ENCODE measurements at places on chromosomes 7 and 10. TPM values are rescaled to one million over a fixed set of nuclear protein-coding genes. Genes with fewer than 3 reads are reported as not detected.

- no peak for DNase-seq
Measured at GRCh38 chr10:90089719-90090118, 388.3 kb downstream of the KIF20B start.

DNA sequence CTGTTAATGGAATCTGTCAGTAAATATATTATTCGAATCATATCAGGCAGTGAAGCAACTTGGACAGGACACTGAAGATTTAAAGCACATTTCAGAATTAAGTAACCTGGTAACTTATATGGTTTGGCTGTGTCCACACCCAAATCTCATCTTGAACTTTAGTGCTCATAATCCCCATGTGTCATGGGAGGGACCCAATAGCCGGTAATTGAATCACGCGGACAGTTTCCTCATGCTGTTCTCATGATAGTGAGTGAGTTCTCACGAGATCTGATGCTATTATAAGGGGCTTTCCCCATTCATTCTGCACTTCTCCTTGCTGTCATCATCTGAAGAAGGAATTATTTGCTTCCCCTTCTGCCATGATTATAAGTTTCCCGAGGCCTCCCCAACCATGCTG lies 83.2 kb upstream of the COL1A2 start:
- DNase-seq: no peak

DNA sequence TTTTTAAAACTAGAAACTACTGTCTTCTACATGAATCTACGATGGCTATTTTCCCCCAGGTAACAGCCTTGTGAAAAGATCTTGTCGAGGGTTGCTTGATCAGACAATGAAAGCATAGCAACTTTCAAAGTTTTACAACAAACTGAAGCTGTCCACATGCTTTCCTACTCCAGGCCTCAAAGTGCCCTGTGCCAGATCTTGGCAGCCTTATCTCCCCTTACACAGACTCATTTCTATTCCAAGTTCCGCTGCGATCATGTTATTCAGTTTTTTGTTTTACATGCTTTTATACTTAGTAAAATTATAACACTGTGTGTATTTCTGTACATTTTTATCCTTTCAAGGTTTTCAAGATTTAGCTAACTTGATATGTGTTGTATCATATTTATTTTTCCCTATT lies 661.7 kb upstream of the SORCS1 start:
- no peak for DNase-seq

DNA sequence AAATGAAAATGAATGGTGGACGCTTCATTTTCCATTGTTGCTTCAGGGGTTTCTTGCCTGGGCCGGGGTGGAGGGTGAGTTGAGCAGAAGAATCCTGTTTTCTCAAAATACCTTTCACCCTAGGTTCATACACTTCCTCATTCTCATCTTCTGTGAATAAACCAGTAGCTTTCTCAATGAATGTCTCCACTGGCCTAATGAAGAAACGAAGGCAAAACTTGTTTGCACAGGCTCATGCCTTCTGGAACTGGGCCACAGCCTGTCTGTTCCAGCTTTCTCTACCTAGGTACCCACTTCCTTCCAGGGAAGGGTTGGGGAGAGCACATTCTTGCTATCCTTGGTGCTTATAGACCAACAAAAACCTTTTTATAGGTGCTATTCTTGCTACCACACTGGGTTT lies 21.3 kb downstream of the STMP1 start:
- DNase-seq: no peak

DNA sequence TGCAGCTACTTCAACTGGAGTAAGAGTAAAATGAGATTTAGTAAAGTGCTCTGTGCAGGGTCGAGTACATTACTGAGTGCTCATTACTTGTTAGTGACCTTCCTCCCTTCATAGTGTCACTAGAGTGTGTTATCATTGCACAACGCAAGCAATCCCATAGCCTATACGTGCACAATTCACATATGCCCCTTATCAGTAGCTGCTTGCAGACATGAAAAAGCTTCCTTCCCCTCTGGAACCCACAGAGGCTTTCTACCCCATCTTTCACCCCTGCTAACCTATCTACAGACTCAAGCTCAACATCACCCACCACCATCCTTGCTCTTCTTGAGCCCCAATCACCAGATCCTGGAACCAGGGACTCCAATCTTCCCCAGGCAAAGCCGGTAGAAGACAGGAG lies 59.3 kb downstream of the C7orf25 start:
- no peak for DNase-seq

DNA sequence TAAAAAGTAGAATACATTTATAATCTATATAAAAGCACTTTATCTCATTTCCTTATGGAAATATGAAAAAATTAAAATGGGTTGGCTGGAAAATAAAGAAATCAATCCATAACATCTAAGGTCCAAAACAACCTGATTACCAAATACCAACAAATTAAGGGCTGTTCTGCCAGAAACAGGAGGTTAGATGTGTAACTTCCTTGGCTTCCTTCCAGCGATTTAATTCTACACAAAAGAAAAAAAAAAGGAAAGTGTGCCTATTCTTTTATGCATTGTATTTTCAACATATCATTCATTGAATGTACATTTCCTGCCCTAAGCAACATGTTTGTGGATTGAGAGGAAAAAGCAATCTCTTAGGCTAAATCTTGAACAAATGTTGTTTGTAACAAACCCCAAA lies 36.2 kb upstream of the USP6NL start:
- DNase-seq: no peak

DNA sequence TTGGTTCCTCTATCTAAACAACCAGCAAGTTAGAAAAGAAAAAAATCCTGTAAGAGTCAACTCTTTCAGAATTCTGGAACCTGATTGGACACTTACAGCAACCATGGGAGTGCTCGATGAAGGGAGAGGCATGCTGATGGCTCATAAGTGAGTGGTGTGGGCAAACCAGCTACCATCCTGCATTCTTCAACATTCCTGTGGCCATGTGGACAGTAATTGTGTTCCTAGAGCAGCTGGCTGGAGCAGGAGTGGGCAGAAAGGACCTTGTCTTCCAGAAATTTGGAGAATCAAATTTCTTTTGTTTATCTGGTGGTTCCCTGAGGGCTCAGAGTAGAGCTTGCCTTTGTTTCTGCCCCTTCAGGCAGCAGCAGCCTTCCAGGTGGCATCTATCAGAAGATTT lies 22.5 kb upstream of the MYL7 start:
- DNase-seq: no peak

- no peak for DNase-seq
Measured at GRCh38 chr10:72692994-72693781, 1.2 kb downstream of the MCU start.

- no peak for DNase-seq
Measured at GRCh38 chr10:6254201-6254600, 51.5 kb downstream of the PFKFB3 start.

- DNase-seq: no peak
Measured at GRCh38 chr7:79622781-79623180, 169.3 kb upstream of the MAGI2 start.

DNA sequence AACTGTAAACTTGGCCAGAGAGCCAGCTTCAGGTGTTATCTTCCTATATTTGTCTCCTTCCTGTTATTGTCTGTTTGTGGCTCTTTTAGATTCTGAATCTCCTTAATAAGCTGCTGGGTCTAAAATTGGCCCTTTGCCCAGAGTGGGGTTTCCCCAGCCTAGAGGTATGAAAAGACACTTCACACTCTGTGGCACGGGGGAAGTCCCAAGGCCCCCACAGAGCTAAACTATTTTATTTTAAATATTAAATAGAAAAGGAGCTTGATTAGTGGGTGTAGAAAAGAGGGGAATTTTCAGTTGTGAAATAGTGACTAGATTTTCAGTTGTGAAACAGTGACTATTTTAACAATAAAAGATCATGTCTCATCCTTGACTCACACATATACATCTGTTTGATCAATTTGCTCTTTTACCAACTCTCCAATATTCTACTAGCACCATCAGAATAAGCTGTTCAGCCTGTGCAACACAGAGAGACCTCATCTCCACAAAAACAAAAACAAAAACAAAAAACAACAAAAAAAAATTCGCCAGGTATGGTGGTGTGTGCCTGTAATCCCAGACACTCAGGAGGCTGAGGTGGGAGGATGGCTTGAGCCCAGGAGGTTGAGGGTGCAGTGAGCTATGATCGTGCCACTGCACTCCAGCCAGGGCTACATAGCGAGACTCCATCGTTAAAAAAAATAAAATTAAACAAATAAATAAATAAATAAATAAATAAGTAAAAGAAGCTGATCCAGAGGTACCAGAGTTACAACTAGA lies 24.9 kb upstream of the ADO start:
- DNase-seq: peak; percentile 81

DNA sequence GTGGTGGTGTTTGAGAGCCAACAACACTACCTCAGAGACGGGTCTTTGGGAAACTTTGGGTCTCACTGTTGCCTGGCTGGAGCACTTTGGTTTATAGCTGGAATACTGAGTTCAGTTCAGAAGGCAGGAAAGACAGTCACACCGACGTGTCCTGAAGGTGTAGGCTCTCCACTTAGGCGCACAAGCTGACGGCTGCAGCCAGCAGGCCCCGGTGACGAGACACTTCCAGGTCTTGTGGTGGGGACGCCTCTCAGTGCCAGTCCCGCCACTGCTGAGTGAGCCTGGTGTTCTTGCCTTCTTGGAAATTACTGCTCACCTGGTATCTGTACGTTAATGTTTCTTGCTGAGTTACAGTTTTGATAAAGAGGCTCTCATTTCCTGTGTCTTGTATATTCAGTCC lies 74.0 kb downstream of the WDR37 start:
- DNase-seq: no peak

- DNase-seq: no peak
Measured at GRCh38 chr10:59706851-59707797, 2.5 kb downstream of the SLC16A9 start.

- peak; percentile 30 for DNase-seq
Measured at GRCh38 chr7:130875265-130875741, 141.3 kb upstream of the KLF14 start.

GRCh38 chr7:80960244-80960795 lies 41.5 kb upstream of the SEMA3C start:
- no peak for DNase-seq

GRCh38 chr7:23074443-23075261 lies 30.9 kb upstream of the KLHL7 start:
- no peak for DNase-seq

GRCh38 chr7:142130267-142130666 lies 18.7 kb downstream of the MGAM2 start:
- DNase-seq: no peak

DNA sequence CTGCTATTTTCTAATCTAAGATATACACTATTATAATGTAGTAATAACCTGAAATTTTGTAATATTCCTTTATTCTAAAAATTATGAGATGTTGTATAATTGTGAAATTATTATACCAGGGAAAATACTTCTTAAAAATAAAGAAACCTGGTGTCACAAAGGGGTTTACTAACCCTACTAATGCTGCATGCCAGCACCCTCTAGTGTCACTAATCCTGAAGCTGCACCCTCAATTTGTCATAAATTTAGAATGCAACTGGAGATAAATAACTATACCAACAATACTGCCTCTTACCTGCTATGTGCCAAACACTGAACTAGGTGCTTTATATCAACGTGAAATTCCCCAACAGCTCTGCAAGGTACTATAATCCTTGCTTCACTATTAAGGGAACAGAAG lies 30.8 kb downstream of the TM9SF3 start:
- DNase-seq: no peak

- DNase-seq: no peak
Measured at GRCh38 chr7:20696803-20697333, 81.4 kb downstream of the ABCB5 start.

DNA sequence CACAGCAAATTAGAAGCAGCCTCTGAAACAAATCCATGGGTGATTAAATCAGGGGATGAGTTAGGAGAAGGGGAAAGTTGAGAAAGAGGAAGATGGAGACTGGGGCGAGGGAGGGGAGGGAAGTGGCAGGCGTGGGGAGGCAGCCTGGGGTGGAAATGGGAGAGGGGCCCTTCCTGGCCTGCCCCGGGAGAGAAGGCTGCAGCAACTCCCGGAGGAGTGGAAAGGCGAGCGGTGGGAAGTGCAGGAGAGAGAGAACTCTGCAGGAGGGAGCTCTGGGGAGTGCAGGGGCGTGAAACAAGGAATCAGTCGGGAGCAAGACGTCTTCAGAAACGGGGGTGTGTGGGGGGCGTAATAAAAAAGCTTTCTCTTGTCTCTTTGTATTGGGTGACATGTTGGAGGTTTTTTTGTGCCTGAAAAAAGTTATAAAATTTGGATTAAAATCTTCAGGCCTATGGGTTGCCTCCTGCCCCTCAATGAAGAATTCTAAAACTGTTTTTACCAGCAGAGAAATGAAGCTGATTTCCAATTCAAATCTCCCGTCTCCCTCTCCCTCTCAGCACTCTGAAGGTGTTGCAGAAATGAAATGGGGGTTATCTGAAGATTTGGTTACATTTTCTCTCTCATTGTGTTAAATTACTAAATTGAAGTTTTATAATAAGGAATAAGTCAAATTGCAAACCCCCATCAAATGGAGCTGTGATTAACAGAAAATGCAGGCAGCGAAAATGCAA lies 4.7 kb upstream of the UNCX start:
- no peak for DNase-seq

- no peak for DNase-seq
Measured at GRCh38 chr7:77466450-77466849, 50.3 kb upstream of the GSAP start.

DNA sequence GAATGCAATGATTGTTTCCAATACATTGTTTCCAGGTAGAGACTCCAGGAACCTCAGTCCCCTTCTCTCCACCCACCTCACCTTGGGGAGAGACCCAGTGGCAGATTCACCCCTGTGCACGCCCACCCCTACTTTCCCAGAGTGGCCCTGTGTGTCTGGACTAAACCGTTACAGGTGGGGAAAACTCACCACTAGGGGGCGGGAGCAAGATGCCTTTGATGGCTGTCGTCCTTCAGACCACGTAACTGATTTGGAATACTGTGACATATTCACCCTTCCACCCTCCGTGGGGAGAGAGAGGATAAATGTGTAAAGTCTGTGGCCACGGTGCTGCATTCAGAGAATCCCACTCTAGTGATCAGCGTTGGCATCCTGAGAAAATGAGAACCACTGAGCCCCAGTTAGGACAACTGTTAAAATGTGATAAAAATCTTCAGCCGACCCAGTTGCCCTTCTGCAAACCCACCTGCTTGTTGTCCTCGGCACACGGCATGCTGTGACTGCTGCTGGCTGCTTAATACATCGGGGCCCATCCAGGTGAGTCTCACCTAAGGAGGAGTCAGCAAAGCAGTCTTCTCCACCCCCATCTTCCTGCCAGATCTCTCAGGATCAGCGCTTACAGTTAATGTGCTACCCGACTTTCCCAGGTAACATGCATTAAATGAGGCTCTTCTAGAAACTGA lies 41.5 kb upstream of the NMT2 start:
- DNase-seq: peak; percentile 83

GRCh38 chr10:73552819-73553715 lies 38.1 kb downstream of the USP54 start:
- DNase-seq: no peak

GRCh38 chr10:120012566-120012965 lies 120.0 kb downstream of the SEC23IP start:
- DNase-seq: no peak

- DNase-seq: no peak
Measured at GRCh38 chr7:121831801-121832200, 41.2 kb upstream of the PTPRZ1 start.

- no peak for DNase-seq
Measured at GRCh38 chr7:155268211-155268610, 29.5 kb upstream of the INSIG1 start.

- DNase-seq: no peak
Measured at GRCh38 chr10:45280113-45280760, 35.2 kb downstream of the OR13A1 start.

- DNase-seq: peak; percentile 30
Measured at GRCh38 chr7:142880876-142881505, 4.6 kb downstream of the TRPV6 start.

The ACTR3C gene
- 3.4 TPM for total RNA-seq

The WDFY4 gene
- 2.5 TPM for total RNA-seq

The EIF5AL1 gene
- 0.11 TPM for total RNA-seq

The CD36 gene
- 1.4 TPM for total RNA-seq

The HOXA5 gene
- not detected for total RNA-seq

The SNCG gene
- total RNA-seq: not detected

The STOX1 gene
- total RNA-seq: 0.25 TPM

The CALML5 gene
- not detected for total RNA-seq

Data from CD4-positive, alpha-beta T cell (primary cell).